NCI-H82 (cell line): ENCODE measurements at places on chromosomes 3 and 15.
A peak's percentile ranks its signal among the peaks of the same experiment; 100 is the strongest.

DNA sequence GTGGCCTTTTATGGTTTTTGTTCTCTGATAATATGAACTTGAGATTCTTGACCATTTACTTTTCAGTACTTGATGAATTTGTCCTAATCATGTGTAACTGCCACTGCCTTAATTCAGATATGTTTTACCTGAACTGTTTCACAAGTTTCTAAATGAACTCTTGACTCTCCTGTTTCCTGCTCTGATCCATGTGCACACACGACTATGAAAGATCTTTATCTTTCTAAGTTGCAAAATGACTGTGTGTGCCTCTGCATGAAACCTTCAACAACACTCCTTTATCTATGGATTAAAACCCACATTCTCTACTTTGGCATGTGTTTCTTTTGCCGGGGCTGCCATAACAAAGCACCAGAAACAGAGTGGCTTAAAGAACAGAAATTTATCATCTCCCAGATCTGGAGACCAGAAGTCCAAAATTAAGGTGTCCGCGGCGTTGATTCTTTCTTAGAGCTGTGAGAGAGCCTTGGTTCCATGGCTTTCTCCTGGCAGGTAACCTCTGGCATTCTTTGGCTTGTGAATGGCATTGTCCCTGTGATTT lies 275.0 kb downstream of the ADAMTSL3 start:
- DNase-seq, result no peak

GRCh38 chr15:68328443-68328842 lies 50.9 kb downstream of the FEM1B start:
- DNase-seq, result no peak

- DNase-seq, result peak; percentile 65
Observed at GRCh38 chr15:34109797-34110663, 8.1 kb downstream of the PGBD4 start.

DNA sequence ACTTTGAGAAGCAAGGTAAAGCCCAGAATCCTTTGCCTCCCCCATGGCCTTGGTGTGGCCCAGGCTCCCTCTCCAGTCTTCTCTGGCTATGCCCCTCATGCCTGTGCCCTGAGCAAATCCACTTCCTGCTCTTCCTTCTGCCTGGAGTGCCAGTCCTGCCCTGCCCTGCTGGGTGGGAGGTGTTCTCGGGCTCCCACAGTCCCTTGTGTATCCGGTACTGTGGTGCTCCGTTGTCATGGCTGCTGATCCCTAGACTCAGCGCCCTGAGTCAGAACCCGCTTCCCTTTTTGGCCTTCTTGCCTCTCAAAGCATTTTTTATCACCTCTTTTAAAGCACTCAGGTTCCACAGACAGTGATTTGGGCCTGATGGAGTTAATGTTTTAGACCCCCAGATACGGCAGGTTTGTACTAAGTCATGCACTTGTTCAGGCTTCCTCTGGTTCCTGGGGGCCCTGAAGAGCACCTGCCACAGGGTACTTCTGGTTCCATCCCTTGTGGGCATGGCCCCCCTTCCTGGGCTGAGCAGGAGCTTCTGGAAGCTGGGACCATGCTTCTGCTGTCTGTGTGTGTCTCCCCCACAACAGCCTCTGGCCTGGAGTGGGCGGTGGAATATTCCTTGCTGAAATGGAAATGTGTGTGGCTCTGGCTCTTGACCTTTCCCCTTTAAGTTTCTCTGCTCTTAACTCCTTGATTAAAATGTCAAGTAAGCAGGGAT lies 29.6 kb upstream of the ADAMTS7 start:
- DNase-seq, result peak; percentile 10

GRCh38 chr3:112061152-112061551 lies 25.0 kb upstream of the C3orf52 start:
- DNase-seq, result no peak

- no peak for DNase-seq
Observed at GRCh38 chr3:48394391-48394790, 22.4 kb downstream of the FBXW12 start.

DNA sequence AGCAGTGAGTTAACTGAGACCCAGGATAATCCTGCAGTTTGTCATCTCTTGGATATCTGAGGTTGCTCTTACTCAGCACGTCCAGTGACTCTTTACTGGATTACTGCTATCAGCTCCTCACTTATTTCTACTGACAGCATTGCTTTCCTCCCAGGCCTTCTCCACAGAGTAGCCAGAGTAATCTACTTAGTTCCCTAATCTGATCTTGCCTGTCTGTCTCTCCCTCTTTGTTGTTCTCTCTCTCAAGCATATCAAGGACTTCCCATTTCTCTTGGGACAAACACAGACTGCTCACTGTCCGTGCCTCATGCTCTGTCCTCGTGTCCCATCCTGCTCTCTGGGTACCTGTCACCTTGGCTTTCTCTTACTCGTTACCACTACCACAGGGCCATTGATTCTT lies 376.2 kb downstream of the FEZF2 start:
- peak; percentile 97 for DNase-seq

- no peak for DNase-seq
Observed at GRCh38 chr15:79738143-79738542, 158.7 kb downstream of the MTHFS start.

DNA sequence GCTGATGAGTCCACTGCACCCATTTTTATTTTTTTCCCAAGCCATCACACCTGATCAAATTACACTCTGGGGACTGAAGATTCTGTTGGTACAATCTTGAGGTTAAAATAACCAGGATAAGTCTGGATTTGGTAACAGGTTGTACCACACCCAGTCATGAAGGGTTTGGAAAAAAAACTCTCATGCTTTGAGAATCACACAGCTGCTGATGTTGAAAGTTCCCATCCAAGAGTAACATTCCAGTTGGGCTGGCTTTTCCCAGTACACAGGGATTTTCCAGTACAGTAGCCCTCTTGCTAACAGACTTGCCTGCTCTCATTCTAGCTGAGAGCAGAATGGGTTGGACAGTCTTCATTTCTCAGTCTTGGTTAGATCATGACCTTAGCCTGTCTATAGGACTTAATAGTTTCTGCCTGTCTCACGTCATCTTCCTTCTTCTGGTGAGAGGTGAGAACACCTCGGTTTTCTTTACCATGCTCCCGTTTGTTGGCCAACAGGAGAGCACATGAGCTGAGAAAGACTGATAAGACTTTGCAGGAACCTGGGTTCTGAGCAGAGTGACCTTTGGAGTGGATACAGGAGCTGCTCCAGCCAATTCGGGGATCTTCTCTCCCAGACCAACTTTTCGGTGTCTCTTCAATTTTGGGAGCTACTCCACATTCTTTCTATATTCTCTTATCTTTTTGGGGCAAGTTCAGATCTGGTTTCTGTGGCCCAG lies 300.1 kb upstream of the LYSMD4 start:
- DNase-seq, result no peak

- no peak for DNase-seq
Observed at GRCh38 chr15:81852411-81853149, 193.2 kb downstream of the MEX3B start.

GRCh38 chr3:29280404-29281093 lies at the start of gene RBMS3:
Gene RBMS3 (plus strand): TSS chr3:29281071.
- peak; percentile 57 for DNase-seq

GRCh38 chr3:187208159-187208558 lies 10.9 kb downstream of the RTP1 start:
- DNase-seq, result peak; percentile 45

GRCh38 chr15:37148714-37149113 lies 48.4 kb upstream of the MEIS2 start:
- DNase-seq, result no peak

GRCh38 chr3:63576846-63577245 lies 75.6 kb upstream of the SNTN start:
- no peak for DNase-seq

DNA sequence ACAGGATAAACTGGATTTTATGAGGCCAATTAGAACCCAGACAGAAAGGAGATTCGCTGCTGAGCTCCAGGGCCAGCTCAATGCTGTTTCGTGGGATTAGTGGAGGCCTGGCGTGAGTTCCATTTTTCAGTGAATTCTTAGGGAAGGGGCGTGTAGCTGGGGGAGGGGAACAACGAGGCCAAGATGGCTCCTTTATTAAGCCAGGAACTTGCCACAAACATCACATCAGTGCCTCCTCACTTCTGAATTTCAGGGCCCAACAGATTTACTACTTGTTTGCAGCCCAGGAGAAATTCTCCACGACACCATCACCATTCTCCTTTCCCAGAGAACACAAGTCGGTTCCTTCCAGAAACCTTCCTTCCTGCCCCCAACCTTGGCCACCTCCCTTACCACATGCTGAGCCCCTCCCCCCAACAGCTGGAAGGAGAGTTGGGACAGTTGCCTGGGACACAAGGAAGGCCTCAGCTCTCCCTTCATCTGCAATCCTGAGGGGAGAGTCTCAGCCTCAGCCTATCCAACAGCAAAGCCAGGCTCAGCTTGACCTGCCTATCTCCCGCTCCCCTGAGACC lies 5.8 kb downstream of the IGDCC4 start:
- DNase-seq, result peak; percentile 95

DNA sequence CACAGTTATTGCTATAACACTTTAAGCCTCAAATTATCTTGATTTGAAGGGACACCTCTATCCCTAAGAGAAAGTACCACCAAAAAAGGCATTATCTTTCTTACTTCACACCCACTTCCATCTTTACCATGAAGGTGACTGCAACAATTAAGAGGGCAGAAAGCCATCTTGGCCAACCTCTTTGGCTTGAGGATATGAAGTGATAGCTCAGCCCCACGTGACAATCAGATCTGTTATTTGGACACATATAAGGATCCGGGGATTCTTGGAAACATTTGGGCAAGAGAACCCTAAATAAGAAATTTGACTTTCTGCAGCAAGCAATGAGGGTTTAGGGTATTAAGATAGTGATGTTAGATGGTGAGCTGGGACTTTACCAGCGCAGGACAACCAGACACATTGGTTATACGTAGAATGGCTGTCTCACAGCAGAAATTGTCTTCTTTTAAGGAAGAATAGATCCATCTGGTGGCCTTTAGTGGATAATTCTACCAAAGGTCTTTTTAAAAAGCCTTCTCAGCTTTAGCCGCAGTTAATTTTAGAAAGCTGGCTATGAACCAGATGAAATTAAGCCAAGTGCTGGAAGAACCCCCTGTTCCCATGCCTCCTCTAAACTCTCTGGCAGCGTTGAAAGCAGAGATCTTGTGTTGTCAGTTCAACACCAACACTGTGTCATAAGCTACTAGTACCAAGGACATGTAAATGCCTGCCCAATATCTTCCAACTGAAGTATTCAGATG lies 12.3 kb downstream of the HCLS1 start:
- no peak for DNase-seq

GRCh38 chr3:65439641-65440284 lies 599.0 kb downstream of the MAGI1 start:
- DNase-seq, result peak; percentile 78

DNA sequence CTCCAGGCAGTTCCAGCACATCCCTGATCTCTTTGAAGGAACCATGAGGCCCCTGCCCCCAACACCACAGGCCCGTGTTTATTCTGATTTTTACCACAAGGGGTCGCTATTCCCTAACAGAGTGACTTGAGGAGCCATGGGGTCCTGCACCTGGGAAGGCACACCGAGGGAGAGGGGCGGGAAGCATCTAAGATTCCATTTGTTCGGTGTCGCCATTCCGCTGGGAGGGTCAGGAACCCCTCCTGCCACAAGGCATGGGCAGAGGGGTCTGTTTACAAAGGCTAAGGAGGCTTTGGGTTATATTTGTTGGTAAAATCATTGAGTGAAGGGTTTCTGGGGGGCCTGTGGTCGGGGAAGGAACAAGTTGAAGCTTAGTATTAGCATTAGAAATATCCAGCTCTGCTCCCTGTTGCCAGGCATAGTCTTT lies 77.1 kb downstream of the WDR76 start:
- DNase-seq, result peak; percentile 91

DNA sequence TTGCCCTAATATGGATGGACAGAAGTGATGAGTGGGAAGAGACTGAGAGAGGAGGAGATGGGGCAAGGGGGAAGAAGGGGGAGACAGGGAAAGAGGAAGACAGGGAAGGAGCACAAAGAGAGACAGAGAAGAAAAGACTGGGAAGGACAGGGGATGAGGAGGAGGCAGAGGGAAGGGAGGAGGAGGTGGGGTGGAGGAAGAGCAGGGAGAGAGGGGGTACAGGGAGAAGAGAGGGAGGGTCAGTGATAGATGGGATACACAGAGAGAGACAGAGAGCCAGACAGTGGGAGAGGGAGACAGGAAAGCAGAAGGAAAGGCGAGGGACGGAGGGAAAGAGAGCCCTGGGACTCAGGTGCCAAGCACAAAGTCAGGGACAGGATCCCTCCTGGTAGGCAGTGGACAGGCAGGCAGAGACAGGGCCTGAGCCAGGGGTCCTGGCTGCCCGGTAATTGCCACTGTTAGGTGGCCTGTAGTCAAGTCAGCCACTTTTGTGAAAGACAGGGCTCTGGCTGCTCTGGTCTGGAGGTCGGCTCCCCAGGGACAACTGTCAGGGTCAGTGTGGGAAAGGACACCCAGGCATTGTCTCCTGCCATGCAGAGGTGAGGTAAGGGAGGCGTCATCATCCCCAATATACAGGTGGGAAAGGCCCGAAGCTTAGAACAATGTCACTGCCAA lies 9.8 kb downstream of the VILL start:
- DNase-seq, result no peak

GRCh38 chr15:91517491-91518200 lies 335.9 kb upstream of the SLCO3A1 start:
- no peak for DNase-seq

DNA sequence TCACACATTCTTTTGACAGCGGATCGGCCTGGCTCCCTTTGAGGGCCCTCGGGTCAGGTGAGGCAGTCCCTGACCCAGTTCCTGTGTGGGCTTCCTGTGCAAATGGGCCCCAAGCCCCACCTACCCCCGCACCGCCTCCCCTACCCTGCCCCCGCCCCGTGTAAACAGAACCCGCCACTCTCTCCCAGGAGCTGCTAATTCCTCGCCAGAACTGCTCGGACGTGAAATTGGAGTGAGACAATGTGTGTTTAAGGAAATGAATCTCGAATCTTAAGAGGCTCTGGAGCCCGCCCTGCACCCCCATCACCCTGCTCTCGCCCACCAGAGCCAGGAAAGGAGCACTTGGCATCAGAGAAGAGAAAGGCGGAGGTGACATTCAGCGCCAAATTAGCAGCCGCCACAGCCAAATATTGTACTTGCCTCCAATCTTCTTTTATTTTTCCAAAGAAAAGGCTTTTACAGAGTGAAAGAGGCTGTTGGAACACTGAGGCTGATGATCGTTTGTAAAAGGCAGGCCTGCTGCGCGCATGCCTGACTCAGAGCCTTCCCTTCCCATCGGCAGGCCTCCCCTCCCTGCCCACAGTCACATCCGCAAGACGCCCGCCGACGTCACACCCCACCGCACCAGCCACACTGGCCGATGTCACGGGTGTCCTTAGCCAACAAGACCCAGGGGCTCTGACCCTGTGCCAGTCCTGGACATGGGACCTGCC lies 53.1 kb downstream of the CACNA2D2 start:
- no peak for DNase-seq

GRCh38 chr3:157961665-157962064 lies 144.6 kb downstream of the SHOX2 start:
- no peak for DNase-seq

DNA sequence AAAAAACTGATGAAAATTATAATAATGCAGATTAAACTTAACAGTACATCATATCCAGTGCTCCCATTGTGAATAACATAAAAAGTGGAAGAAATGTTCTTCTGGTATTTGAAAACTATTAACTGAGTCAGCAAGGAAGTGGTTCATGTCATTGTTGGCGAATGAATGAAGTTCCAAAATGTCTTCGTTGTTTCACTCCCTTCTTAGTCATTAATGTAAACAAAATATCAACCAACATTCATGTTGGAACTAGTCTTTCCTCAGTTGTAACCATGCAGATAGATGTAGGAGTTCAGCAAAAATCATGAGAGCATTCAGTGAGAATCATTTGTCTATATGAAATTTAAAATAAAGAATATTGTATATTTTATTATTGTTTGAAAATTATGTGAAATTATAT lies 44.1 kb upstream of the ICE2 start:
- no peak for DNase-seq

GRCh38 chr3:49606427-49606826 lies 52.1 kb downstream of the BSN start:
- no peak for DNase-seq
